ENCODE measurements at places on chromosomes 6 and 20.

- peak; percentile 54 for DNase-seq
These were observed 51.5 kb upstream of the SMIM29 start for GRCh38 chr6:34300332-34300751.

DNA sequence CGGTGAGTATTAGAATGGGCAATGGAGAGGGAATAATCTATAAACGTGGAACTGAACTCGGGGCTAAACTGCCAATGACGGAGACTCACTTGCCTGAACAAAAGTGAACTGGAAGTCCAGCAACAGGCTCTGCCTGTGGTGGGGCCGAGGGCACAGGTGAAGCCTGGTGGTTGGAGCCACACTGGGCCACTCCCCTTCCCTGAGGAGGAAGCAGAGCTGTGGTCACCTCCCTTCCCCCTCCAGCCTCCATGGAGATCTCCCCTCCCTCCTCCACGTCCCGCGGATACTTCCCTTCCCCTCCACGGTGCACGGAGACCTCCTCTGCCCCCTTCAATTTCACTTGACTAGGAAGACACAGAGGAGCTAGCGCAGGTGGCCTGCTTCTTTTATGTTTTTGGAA, 14.7 kb upstream of the DSP start:
- DNase-seq, result no peak

DNA sequence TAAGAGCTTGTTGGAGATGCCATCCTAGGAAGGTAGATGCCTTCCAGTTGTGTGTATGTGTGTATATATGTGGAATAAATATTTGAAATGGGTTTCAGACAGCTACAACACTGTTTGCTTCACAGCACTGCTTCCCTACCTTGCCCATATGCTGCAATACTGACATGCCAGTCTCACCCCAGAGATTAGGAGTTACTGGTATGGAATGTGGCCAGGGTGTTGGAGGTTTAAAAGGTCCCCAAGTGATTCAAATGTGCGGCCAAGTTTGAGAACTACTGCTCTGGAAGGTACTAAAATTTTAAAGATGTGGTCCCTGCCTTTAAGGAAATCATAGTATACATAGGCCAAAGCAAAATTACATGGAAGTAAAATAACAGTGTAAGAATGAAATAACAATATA, 39.5 kb downstream of the BCKDHB start:
- DNase-seq, result no peak

DNA sequence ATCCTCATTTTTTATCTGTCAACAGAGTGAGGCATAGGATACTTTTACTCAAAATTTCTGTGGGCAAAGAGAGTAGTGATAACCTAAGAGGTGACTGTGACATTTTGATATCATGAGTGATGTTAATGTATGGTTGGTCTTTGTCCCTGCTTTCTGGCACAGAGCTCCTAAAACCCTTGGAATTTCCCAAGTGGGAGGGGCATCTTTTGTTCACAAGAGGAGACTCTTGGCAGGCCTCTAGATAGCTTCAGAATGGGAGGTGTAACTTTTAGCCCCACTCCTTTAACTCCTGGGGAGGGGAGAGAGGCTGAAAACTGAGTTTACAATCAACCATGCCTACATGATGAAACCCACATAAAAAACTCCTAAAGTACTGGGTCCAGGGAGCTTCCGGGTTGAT, 527.8 kb downstream of the RFPL4B start:
- no peak for DNase-seq

DNA sequence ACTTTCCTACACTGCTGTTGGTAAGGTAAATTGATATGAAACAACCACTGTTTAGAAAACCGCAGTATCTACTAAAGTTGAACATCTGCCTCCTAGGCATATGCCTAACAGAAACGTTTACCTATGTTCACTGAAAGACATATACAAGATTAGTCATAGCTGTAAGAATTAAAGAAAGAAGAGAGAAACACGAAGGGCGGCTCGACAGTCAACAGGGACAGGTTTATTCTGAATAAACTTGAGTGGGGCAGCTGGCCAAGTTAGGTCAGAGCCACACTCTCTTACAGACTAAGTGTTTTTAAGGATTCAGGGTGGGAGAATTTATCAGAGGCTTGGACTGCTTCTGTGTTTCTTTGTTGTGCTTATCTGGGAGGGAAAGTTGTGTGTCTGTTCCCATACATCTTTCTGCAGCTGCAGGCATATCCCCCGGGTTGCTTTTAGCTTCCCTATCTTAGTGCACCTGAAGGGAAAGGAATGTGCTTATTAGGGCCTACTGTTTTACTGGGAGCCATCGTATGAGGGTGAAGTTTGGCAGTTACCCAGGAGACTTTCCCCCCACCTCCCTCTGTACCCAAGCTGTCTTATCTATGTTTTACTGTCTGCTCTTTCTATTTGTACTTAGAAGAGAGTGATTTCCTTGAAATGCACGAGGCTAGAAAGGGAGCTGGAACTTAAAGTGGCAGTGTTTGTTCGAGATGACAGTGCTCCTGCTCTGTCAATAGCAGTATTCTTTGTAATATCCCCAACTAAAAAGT, 20.4 kb downstream of the PROCR start:
- DNase-seq, result no peak

DNA sequence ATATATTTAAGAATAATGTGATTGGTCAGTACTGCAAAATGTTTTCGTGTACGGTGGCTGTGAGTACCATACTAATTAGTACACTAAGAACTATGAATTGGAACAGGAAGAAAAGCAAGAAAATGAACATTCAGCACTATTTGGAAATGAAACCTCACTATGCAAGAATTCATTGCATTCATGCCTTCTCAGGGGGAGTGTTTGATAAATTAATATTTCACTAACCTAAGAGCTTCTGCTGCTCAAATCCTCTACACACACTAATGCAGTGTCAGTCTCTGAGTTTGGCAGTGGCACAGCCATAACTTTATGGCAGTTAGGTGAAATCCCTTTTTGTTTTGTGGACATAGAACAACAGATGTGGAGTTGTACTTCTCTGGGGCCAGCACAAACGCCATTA, 60.1 kb downstream of the SLC16A10 start:
- no peak for DNase-seq

DNA sequence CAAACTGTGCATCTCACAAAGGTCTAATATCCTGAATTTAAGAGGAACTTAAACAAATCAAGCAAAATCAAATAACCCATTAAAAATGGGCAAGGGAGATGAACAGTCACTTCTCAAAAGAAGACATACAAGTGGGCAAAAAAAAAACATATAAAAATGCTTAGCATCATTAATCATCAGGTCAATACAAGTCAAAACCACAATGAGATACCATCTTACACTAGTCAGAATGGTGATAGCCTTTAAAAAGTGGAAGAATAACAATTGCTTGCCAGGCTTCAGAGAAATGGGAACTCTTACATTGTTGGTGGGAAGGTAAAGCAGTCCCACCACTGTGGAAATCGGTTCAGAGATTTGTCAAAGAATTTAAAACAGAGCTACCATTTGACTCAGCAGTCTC, 646.7 kb upstream of the PTCHD4 start:
- DNase-seq, result no peak

DNA sequence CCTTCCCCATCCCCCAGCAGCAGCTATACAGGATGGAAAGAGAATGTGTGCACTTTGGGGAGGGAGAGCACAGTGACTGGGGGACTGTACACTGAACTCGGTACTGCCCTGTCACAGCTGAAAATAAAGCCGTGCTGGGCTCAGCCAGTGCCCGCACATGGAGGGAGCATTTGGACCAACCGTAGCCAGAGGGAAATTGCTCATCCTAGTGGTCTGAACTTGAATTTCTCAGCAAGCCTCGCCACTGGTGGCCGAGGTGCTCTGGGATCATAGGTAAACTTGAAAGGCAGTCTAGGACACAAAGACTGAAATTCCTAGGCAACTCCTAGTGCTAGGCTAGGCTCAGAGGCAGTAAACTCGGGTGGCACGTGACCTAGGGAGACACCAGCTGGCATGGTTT, 61.0 kb downstream of the DZANK1 start:
- no peak for DNase-seq

- DNase-seq, result no peak
These were observed 179.8 kb downstream of the FOXA2 start for GRCh38 chr20:22404419-22405170.

DNA sequence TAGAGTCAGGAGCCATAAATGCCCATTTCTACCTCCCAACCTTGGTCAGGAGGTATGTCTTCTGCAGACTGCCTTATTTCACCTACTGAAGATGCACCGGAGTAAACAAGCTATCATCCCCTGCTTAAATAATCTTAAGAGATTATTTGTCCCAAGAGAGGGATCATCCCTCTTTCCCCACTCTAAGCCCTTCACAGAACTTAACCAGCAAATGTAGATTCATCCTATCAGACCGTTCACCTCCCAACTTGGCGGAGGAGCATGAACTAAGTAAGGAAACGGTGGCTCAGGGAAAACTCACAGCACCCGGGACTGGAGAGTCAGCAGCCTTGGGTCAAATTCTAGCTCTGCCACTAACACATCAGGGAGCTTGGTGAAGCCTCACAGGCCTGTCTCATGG, 115.3 kb downstream of the TRERF1 start:
- DNase-seq, result no peak

- no peak for DNase-seq
These were observed 16.3 kb upstream of the PDE10A start for GRCh38 chr6:165679326-165679725.

DNA sequence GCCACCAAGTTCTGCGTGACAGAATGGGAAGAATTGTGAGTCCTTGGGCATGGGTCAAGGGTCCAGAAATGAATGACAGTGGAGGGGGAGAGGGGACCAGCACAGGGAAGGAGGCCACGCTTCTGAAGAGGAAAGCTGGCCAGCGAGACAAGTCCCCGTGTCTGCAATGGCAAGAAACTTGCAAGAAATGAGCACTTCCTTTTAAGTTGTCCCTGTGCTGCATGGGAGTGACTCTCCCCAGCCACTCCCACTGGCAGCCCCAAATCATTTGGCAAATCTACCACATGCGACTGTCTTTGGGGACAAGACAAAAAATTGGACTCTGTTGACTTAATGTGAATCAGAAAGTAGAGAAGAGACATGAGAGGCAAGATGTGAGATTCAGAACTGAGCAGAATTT, 242.2 kb upstream of the RREB1 start:
- no peak for DNase-seq

Measured in globus pallidus (tissue), 1 donor.